ENCODE measurements at places on chromosomes 7 and 10.

- DNase-seq = no peak
These were observed 194.0 kb downstream of the AHR start for GRCh38 chr7:17492437-17492836.

DNA sequence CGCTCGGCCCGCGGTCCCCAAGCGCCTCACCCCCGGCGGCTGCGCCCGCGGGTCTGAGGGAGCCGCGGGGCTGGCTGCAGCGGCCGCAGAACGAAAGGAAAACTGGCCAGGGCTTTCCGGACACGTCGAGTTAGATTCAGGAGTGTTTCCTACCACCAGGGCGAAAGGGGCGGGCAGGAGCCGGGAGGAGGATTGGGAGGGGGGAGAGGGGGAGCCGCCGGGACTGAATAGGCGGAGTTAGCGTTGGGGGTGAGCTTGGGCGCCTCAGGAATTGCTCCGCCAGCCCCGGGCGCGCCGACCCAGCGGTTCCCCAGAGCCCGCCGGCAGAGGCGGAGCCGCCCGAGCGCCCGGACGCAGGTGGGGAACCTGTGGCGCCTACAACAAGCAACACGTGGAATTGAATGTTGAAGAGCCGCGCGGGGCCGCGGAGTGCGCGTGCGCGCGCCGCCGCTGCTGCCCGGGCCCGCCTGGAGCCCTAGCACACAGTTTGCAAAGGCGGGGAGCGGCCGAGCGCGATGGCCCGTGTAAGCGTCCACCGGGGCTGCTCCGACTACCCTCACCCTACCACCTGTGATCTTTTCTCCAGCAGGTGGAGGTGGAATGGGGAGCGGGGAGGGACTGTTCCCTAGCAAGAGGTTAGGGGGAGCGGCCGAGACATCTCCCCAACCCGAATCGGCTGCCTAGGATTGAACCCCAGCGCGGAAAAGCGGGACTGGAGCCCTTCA lies at the start of gene CADPS2:
TSS of gene CADPS2 (minus strand) at position 104 of the 725 bp plus-strand sequence. CDS start 123 bp downstream, outside the sequence.
- peak; percentile 83 for DNase-seq

DNA sequence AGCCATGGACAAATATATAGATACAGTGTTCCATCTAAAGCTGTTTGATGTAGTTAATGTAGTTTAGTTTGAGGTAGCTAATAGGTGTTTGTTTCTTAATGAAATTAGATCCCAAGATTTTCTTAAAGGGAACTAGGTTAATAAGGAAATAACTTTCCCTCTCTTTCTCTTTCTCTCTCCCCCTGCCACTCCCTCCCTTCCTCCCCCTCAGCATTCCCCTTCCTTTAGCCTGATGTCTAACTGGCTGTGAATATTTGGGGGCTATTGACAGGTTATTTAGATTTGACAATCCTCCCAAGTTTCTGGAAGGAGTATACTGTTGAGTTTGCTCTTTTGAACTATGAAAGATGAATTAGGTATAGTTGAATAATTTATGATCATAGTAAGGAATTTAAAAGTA lies 65.2 kb upstream of the OIT3 start:
- no peak for DNase-seq

DNA sequence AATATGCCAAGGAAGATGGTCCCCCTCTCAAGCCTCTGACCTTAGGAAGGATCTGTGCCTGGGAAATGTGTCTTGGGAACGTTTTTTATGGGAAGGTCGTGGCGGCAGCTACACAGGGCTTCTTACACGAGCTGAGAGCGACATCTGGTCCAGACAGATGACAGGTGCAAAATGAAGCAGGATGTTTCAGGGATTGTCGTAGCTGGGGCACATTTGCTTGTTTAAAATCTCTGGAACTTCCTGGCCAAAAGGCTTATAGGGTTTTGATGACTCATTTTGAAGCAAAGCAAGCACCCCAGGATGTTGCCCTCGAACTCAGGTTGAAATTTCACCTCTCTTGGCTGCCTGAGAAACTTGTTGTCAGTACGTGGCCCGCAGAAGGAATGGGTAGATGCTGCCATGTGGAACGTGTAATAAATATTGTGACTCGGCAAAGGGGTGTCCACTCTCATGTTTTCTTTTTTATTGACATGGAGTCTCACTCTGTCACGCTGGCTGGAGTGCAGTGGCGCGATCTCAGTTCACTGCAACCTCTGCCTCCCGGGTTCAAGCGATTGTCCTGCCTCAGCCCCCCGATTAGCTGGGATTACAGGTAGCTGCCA lies 117.5 kb downstream of the CAMK1D start:
- no peak for DNase-seq

DNA sequence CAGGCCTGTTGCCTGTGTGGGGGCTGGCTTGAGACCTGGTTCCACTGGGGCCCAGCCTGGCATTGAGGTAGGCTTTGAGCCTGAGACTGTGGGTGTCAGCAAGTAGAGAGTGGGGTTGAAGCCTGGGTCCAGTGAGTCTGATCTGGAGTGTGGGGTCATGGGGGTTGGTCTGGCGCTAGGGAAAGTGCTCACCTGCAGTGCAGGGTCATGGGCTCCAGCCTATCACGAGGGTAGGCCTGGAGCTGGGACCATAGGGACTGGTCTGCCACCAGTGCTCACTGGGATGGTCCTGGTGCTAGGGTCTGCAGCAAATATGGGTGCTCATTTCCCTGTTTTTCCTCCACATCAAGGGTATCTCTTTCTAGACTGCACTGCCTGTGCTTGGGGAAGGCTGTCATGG lies 95.4 kb upstream of the KLF14 start:
- no peak for DNase-seq

DNA sequence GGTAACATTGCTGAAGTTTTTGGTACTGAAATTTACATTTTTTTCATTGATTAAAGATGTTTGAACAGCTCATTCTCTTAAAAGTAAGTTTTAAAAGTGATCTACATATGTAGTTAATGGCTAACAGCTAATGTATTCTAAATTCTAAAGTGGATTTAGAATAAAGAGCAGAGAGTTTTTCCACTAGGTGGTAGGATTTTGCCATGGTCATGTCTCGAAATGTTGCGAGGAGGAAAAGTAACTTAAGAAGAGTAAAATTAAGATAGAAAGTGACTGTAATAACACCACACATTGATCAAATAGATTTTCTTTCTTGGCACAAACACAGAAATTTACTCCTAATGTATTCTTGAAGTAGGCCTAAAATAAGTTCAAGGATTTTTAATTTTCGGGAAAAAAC lies 19.8 kb downstream of the LSMEM1 start:
- DNase-seq = no peak

GRCh38 chr10:110209454-110209925 lies 2.1 kb downstream of the MXI1 start:
- peak; percentile 41 for DNase-seq

DNA sequence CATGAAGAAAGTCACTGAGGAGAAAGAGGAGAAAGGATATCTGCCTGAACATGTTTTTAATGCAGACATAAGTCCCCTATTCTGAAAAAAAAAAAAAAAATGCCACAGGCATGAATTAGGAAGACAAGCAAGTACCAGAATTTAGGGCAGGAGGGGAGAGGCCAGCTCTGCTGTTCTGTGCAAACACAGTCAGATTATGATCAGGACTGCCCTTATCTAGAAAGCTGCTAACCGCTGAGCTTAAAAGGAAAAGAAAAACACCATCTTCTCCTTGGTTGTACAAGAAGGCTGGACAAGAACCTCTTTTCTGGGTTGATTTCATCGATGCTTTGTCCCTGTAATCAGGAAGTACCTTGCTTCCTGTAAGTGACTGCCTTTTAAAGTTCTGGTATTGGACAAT lies 15.3 kb upstream of the PWWP2B start:
- DNase-seq = no peak

DNA sequence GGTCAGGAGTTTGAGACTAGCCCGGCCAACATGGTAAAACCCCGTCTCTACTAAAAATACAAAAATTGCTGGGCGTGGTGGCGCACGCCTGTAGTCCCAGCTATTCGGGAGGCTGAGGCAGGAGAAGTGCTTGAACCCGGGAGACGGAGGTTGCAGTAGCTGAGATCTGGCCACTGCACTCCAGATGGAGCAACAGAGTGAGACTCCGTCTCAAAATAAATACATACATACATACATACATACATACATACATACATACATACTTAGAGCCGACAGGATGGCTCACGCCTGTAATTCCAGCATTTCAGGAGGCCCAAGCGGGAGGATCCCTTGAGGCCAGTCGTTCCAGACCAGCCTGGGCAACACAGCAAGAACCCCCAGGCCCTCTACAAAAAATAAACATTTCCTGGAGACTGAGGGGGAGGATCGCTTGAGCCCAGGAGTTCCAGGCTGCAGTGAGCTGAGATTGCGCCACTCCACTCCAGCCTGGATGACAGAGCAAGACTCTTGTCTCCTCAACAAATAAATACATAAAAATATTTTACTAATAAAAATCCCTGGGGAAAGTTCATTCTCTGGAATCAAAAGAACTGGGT lies 90.9 kb upstream of the TNRC18 start:
- DNase-seq = no peak

DNA sequence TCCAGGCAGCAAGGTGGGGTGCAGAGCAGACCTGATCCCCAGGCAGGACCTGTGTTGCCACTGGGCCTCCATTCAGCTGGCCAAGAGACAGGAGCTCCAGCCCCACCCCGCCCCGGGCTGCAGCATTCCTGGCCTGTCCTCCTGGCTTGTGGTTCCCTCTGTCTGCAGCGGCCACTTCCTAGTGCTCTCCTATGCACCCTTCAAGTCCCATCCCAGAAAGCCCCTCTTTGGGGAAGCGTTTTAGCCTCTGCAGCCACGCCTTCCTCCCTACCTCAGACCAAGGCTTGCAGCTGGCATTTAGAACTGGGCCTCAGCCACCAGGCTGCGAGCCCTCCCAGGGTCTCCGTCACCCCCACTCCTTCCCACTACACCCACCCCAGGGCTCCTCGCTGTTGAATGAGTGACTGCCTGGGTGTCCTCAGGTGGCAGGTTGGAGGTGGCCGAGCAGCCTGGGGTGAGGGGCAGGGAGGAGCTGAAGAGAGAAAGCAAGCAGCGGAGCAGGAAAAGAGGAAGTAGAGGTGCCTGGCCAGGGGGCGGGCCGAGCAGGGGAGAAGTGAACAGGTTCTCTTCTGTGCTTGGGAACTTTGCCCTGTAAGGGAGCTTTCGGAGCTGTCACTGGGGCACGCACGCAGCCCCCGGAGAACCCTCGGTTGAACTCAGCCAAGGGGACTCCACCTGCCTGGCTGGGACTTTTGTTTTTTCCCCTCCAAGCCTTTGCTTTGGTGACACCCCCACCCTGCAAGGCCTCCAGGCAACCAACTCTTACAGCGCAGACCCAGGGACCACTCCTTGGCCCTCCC lies 109.1 kb upstream of the TNRC18 start:
- DNase-seq = peak; percentile 72

DNA sequence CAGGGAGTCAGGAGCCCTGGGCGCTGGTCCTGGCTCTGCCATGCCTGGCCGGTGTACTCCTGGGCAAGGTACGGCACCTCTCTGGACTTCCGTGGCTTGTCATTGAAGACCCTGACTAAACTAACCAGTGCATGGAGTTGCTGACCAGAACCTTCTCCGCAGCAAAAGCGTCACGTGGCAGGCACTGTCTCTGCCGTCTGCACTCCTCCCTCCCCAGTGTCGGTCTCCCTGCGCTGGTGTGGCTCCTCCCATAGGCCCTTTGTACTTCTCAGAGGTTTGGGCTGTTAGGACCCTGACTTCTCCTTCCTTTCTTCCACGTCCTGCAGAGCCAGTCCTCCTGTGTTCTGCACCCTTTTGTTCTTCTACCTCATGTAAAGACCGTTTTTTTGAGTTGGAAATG lies 100.6 kb upstream of the CREB5 start:
- DNase-seq = peak; percentile 59

- no peak for DNase-seq
These were observed 5.2 kb downstream of the SEMA3E start for GRCh38 chr7:83643739-83644138.

- DNase-seq = no peak
These were observed 5.8 kb downstream of the TWIST1 start for GRCh38 chr7:19111474-19112273.

DNA sequence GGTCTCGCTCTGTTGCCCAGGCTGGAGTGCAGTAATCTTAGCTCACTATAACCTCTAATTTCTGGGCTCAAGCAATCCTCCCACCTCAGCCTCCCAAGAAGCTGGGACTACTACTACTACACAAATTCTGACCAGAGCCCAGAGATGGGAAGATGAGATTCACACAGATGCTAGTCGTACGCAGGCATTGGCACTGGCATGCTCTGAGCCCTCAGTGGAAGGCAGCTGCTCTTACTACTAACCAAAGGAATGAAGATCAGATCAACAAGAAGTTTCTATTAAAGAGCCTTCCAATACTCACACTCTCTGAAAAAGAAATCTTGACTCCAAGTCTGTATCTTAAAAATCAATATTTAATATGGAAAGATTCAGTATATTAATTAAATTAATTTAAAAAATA lies 10.7 kb downstream of the GDF2 start:
- DNase-seq = no peak

GRCh38 chr7:140829720-140830119 lies 95.0 kb downstream of the BRAF start:
- no peak for DNase-seq

GRCh38 chr10:122675278-122675677 lies 24.4 kb downstream of the C10orf120 start:
- no peak for DNase-seq

DNA sequence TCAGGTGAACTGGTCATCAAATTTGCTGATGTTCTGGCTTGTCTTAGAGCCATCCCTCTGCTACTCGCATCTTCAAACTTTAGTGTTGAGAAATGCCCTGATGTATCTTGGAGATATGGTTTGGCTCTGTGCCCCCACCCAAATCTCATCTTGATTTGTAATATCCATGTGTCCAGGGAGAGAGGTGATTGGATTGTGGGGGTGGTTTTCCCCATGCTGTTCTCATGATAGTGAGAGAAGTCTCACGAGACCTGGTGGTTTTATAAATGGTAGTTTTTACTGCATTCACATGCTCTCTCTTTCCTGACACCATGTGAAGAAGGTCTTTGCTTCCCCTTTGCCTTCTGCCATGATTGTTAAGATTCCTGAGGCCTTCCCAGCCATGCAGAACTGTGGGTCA lies 74.0 kb upstream of the AFAP1L2 start:
- no peak for DNase-seq

GRCh38 chr7:684416-684815 lies 42.1 kb upstream of the DNAAF5 start:
- DNase-seq = no peak

GRCh38 chr7:108947526-108947925 lies 377.9 kb downstream of the DNAJB9 start:
- DNase-seq = no peak

DNA sequence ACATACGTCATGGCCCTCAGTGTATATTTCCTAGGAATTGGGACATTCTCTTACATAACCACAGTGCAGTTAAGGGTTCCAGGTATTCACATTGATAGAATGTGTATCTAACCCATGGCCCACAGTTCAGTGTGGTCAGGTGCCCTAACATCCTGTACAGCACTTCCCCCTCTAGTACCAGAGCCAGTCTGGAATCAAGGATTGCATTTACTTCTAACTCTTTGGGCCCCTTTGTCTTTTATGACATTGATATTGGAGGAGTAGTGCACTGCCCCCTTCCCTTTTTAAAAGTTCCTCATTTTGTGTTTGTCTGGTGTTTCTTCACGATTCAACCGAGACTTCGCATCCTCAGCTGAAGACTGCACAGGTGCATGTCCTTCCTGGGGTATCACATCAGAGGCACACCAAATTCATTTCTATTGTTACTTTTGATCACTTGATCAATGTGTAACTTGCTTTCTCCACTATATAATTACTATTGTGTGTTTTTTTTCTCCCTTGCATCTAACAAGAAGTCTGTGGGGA lies 22.4 kb upstream of the NPFFR1 start:
- DNase-seq = no peak

- peak; percentile 72 for DNase-seq
These were observed 30.2 kb upstream of the ABI1 start for GRCh38 chr10:26890956-26891355.

GRCh38 chr7:33578881-33579672 lies 326.3 kb upstream of the BMPER start:
- DNase-seq = no peak

GRCh38 chr10:58647376-58648112 lies 134.9 kb downstream of the BICC1 start:
- no peak for DNase-seq
